Mucosa of descending colon (tissue), 3 donors: ENCODE measurements at places on chromosomes 1 and 21. TPM values are rescaled to one million over a fixed set of nuclear protein-coding genes. Genes with fewer than 3 reads are reported as not detected.

DNA sequence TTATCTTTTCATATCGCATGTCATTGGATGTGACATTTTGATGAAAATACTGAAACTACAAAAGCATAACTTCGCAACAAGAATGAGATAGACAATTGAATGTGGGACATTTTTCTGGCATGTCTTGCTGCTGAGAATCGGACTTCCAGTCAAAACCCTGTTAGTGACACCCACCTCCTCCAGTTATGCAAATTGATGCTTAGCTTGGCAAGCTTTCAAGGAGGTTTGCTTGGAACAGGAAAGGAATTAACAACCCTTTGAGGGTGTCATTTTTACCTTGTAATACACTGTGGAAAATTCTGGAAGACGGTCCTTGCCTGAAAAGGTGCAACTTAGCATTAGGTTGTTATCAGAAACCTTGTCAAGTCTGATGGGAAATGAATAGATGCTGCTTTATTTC lies 38.8 kb upstream of the FAM3B start:
- no peak for DNase-seq

DNA sequence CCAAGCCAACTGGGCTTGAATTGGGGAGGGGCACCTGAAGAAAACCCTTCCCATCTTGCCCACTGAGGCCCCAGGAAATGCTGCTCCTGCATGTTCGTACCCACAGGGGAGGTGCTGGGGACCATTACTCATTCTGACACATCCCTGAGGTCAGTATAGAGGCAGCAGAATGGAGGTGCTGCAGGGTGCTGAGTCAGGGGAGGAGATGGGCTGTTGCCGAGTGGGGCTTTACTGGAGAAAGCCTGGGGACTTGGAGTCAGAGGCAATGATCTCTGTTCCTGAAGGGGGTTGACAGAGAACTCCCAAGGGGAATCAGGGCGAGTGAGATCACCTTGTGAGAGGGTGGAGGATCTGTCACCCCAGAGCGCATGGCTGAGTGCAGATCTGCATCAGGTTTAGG lies 40.2 kb upstream of the KCNA10 start:
- DNase-seq: no peak

GRCh38 chr21:45139473-45139872 lies 65.1 kb downstream of the ADARB1 start:
- no peak for DNase-seq

GRCh38 chr1:213507472-213508223 lies 456.6 kb downstream of the RPS6KC1 start:
- DNase-seq: no peak

Gene FCRL4
- not detected for total RNA-seq

Gene CATSPERE
- 0.93 TPM for total RNA-seq

Gene ESRRG
- 0.58 TPM for total RNA-seq

Gene CBS
- 5.8 TPM for total RNA-seq
